NCI-H1436 treated with DMSO at 0.1 percent for 48 hours (cell line): ENCODE measurements at places on chromosomes 2 and 18.

GRCh38 chr2:37037771-37038170 is 46.4 kb downstream of the HEATR5B start:
- no peak for DNase-seq

- no peak for DNase-seq
Measured at GRCh38 chr2:180474716-180475115, 467.6 kb upstream of the CWC22 start.

GRCh38 chr2:131063501-131064283 is 29.6 kb downstream of the FAM168B start:
- no peak for DNase-seq

DNA sequence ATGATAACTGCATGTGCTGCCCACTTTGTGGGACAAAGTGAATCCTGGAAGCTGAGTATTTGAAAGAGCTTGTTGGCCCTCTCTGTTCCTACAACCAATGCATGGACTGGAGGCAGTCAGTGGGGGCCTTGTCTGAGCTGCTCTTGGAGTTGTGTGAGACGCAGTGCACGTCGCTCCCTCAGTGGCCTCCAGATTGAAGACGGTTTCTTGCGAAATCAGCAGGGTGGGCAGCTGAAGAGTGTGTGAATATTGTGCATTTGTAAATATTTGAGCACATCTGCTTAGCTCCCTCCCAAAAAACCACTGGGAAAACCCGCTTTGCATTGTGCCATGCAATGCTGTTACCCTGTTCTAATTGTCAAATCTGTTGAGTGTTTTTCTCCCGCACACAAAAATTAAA is 782.8 kb downstream of the PLCL1 start:
- DNase-seq: no peak

- DNase-seq: no peak
Measured at GRCh38 chr18:37575646-37576045, 10.0 kb upstream of the CELF4 start.

- no peak for DNase-seq
Measured at GRCh38 chr2:122433123-122433754, 677.8 kb downstream of the TSN start.

DNA sequence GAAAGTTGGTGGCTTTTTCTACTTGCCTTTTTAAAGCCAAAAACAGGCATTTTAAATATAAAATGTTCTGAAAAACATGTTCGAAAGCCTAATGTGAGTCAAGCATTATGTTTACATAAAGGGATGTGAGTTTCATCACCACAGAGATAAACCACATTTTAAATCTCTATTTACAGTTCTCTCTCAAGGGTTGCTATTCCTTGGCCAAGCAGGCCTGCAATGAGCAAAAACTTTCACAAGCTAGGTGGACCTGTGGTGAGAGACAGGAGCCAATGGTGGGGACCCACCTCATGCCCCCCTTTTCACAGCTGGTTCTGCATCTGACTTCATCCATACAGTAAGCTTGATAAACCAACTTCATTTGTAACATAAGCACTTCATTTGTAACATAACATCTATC is 65.1 kb downstream of the CUL3 start:
- no peak for DNase-seq

DNA sequence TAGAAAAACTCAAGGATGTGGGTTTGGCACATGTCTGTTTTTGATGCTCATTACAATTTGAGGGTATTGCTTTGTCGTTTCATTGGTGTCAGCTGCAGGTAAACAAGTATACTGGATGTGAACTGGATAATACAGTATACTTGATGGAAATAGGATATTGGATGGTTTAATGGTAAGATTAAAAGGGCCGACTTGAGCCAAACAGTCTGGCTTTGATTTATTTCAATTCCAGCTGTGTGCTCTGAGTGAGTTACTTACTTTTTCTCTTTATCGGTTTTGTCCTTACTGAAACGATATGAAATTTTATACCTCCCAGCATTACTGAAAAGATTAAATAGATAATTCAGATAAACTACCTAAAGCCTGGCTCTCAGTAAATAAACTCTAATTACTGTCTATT is 227.6 kb downstream of the ASXL3 start:
- peak; percentile 27 for DNase-seq

DNA sequence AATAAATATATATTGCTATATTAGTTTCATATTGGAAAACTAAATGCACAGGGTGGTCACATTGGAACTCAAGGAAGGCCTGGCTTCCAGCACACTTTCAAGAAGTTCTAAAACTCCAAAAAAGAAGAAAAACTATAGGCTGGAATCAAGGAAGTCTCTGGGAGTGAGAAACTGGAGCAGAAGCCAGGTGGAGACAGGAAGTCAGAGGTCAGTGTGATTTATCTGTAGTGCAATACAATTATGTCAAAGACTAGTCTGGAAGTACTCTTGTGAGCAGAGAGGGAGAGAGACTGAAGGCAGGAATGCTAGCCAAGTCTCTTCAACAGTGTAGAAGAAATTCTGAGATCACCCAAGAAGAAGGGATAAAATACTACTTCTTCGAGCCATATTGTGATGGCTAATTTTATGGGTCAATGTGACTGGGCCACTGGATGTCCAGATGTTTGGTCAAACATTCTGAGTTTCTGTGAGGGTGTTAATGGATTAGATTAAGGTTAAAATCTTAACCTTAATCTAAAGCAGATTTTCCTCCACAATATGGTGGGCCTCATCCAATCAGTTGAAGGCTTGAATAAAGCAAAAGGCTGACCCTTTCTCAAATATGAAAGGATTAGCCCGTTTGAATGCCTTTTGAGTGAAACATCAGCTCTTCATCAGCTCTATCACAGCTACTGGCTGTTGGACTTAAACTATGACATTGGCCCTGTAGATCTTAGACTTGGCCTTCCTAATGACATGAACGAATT is 208.0 kb downstream of the TDRD15 start:
- no peak for DNase-seq

DNA sequence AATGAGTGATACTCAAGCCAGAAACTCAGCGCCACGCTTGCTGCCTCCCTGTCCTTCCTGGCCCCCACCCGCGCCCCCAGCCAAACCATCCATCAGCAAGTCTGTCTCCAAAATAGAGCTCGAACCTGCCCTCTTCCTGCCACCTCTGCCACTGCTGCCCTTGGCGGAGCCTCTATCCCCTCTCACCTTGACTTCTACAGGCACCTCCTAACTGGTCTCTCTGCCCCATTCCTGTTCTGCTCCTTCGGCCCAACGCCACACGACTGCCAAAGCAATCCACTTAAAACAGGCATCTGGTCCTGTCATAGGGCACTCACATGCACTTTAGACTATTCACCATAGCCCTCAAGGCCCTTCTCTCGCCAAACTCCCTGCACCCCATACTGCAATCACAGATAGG is 210.3 kb upstream of the SMAD2 start:
- DNase-seq: no peak

DNA sequence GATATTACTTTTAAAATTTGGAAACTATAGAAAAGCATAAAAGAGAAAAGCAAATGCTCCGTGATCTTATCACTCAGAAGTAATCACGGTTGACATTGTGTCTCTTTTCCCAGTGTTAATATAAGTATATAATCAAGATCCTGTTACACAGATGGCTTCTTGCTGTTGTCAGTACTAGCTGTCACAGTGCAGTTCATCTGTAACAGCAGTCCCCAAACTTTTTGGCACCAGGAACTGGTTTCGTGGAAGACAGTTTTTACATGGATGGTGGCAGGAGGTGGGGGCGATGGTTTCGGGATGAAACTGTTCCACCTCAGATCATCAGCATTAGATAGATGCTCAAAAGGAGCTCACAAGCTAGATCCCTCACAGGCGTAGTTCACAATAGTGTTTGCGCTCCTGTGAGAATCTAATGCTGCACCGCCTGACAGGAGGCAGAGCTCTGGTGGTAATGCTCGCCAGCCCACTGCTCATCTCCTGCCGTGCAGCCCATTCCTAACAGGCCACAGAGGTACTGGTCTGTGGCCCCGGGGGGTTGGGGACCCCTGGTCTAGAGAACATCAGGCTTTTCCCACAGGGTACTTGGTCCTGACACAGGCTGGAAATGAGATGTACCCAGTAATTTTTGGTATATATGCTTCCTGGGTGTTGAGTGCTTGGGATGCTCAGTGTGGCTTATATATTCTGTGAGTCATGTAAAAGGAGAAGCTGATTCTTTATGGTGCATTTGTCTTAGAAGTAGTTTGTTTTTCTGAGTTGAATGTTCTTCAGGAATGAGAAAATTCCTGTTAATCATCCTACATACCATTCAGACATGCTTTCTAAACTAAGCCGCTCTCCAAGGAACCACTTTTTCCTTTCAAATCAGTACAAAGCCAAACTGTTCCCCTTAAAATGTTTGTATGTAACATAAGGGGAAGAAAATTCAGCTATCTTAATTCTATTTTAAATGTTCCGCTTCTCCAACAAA is 121.8 kb downstream of the NCK2 start:
- no peak for DNase-seq

DNA sequence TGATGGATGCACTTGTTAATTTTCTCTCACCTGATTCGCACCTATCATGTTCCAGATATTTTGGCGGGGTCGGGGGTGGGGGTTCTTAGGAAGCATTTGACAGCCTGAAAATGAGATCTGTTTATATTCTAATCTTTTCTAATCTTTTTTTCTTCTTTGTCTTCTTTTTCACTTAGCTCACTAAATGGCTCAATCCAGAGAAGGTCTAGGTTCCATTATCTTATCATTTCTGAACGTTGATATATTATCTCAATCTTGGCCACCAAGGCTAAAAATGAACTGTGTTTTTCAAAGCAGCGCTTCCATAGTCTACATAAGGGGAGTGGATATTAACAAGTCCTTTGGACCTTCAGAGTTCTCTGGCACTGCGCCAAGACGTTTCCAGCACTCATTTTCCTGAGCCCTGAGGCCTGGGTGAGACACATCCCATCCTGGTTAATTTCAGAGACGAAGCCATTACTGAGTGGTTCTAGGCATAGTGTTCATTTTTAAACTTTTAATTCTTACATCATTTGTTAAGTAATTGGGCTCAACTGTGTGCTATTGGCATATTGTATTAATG is 229.0 kb downstream of the SOX11 start:
- DNase-seq: no peak

GRCh38 chr2:55970500-55970899 is 46.9 kb upstream of the EFEMP1 start:
- no peak for DNase-seq

DNA sequence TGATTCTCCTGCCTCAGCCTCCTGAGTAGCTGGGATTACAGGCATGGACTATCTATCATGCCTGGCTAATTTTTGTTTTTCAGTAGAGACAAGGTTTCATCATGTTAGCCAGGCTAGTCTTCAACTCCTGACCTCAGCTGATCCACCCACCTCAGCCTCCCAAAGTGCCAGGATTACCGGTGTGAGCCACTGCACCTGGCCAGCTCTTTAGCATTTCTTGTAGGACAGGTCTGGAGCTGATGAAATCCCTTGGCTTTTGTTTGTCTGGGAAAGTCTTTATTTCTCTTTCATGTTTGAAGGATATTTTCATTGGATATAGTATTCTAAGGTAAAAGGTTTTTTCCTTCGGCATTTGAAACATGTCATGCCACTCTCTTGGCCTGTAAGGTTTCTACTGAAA is 20.2 kb downstream of the VPS54 start:
- DNase-seq: no peak

- no peak for DNase-seq
Measured at GRCh38 chr2:64773461-64774118, 119.9 kb upstream of the SERTAD2 start.

GRCh38 chr2:10449486-10449831 is 1.3 kb upstream of the ODC1 start:
- no peak for DNase-seq

- DNase-seq: no peak
Measured at GRCh38 chr18:46042571-46043123, 29.4 kb downstream of the PSTPIP2 start.

DNA sequence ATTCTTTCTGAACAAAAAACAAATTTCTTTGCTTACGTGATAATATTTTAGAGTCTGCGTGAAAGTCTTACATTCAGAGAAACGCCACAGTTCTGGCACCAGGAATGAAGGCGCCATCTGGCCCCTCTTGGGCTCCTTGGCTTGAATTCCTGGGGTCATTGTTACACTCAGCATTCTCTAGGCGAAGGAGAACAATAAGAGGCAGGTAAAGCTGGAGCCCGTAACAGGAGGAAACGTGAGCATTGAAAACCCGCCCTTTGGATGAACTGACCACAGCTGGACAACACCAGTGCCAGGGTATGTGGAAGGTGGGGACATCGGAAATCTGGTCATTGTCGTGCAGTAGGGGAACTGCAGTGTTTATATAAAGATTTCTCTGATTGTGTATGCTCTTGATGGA is 144.8 kb downstream of the RNF152 start:
- no peak for DNase-seq

- no peak for DNase-seq
Measured at GRCh38 chr2:155547571-155547970, 785.0 kb downstream of the NR4A2 start.

- DNase-seq: no peak
Measured at GRCh38 chr2:212987492-212987891, 163.9 kb downstream of the IKZF2 start.

- peak; percentile 0 for DNase-seq
Measured at GRCh38 chr2:202541137-202541536, 93.6 kb upstream of the FAM117B start.

DNA sequence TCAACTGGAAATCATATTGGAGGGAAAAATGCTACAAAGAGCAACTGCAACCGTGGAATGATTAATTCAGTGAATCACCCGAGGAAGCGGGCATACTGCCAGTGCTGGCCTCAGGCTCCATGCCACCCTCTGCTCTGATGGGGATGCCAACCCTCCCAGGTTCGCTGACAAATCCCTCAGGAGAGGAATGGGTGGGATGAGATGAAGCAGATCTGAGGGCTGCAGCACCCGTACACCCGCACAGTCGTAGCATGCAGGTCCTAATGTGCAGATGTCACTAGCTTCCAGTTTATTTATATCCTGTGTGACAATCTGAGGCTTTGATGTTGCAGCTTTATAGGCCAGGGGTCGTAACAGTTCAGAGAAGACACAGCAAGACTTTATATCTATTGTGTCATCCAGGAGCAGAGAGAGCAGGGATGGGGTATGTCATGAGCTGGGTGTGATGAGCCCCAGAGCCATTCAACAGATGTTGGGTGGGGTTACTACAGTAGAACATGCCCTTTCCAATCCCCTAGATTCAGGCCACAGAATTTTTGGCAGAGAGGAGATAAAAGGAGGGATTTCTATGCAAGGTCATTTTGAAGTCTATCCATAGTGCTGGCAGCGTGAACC is 44.6 kb downstream of the DPP4 start:
- DNase-seq: no peak

DNA sequence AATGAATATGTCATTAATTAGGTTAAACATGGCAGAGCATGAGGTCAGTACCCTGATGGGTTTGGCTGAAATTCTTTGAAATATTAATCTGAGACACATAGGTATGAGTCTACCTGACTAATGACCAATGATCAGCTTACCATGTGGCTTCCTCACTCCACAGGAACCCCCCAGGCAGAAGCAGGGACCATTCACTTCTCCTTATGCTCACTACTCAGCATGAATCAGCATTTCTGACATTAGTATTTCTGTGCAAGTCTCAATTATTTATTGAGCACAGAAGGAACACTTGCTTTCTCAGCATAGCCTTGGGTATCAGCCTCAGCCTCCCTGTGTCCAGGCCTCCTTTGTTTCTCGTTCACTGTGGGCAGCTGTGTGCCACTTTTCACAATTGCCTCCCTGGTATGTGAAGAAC is 9.3 kb upstream of the KCNE4 start:
- DNase-seq: no peak
